ENCODE measurements at places on chromosomes 13 and 19.

DNA sequence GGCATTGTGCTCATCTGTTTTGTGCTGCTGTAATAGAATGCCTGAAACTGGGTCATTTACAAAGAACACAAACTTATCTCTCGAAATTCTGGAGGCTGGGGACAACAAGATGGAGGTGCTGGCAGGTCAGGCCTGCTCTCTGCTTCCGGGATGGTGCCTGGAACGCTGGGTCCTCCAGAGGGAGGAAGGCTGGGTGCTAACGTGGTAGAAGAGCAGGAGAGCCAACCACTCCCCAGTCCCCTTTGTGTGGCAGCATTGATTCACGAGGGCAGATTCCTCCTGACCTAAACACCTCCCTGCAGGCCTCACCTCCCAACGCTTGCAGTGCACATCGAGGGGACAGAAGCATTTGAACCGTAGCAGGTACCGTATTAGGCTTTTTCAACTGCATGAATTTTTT lies 34.1 kb upstream of the TFDP1 start:
- DNase-seq = no peak

- no peak for DNase-seq
These were observed 1379.9 kb downstream of the UQCRFS1 start for GRCh38 chr19:27833031-27833430.

- DNase-seq = peak; percentile 71
These were observed 8.6 kb downstream of the LTBP4 start for GRCh38 chr19:40609561-40610395.

DNA sequence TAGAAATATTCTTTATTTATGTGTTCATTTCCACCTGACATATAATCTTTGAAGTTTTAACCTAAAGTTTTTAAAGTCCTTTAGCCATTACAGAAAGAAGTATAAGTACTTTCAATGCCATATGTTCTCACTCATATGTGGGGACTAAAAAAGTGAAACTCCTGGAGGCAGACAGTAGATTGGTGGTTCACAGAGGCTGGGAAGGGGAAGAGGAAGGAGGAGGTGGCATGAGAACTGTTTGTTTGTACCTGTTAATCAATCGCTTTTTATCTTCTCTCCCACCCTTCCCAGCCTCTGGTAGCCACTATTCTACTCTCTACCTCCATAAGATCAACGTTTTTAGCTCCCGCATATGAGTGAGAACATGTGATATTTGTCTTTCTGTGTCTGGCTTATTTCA lies 131.1 kb downstream of the MYO16 start:
- DNase-seq = no peak

DNA sequence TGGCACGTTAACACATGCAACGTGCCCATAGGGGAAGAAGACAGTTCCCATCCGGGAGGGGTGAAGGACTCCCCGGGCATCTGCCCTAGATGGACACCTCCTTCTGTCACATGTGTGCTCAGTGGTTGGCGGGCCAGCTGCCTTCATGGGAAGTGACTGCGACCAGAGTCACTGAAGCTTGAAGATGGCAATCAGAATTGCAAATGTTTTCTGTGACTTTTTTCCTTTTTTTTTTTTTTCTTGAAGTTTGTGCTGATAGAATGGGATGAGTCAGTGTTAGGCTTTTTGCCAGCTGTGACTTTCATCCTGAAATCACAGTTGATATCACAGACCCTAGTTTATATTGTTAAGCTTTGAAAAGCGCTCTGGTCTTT lies 109.2 kb upstream of the MCF2L start:
- DNase-seq = no peak

DNA sequence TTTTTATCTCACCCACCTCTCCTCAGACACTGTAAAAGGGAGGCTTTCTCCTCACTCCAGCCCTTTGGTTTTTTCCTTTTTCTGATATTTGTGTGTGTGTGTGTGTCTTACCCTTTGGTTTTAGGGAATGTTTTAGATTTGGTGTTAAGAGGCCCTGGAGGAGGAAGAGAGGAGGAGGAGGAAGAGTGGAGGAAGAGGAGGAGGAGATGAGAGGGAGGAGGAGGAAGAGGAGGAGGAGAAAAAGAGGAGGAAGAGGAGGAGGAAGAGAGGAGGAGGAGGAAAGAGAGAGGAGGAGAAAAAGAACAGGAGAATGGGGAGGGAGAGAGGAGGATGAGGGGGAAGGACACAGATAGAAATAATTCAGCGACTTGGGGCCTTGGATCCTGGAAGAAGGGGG lies 10.5 kb downstream of the KLHL26 start:
- no peak for DNase-seq

DNA sequence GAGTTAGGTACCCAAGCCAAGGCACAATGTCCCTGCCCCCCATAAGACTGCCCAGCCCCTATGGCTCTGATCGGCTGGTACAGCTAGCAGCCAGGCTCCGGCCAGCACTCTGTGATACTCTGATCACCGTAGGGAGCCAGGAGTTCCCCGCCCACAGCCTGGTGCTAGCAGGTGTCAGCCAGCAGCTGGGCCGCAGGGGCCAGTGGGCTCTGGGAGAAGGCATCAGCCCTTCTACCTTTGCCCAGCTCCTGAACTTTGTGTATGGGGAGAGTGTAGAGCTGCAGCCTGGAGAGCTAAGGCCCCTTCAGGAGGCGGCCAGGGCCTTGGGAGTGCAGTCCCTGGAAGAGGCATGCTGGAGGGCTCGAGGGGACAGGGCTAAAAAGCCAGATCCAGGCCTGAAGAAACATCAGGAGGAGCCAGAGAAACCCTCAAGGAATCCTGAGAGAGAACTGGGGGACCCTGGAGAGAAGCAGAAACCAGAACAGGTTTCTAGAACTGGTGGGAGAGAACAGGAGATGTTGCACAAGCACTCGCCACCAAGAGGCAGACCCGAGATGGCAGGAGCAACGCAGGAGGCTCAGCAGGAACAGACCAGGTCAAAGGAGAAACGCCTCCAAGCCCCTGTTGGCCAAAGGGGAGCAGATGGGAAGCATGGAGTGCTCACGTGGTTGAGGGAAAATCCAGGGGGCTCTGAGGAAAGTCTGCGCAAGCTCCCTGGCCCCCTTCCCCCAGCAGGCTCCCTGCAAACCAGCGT lies 3.0 kb upstream of the KMT2B start:
- DNase-seq = no peak

- no peak for DNase-seq
These were observed 238.3 kb downstream of the TEX29 start for GRCh38 chr13:111558700-111559088.

DNA sequence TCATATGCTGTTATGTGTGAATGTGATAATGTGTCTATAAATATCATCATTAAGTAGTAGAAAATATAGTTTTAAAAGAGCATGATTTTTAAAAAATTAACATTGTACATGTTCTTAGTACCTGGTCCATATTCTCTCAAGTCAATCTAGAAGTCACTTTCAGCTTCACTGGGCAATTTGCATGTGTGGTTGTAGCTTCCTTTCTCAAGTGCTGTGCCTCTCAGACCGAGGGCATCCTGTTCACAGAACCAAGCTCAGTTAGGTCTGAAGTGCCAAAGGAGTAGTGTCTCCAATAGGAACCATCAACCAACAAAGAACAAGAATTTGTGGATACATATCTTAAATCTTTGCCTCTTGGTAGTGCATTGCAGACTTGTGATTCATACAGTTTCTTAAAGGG lies 541.8 kb upstream of the SLC10A2 start:
- DNase-seq = no peak

- no peak for DNase-seq
These were observed 32.2 kb upstream of the USP12 start for GRCh38 chr13:27203854-27204253.

DNA sequence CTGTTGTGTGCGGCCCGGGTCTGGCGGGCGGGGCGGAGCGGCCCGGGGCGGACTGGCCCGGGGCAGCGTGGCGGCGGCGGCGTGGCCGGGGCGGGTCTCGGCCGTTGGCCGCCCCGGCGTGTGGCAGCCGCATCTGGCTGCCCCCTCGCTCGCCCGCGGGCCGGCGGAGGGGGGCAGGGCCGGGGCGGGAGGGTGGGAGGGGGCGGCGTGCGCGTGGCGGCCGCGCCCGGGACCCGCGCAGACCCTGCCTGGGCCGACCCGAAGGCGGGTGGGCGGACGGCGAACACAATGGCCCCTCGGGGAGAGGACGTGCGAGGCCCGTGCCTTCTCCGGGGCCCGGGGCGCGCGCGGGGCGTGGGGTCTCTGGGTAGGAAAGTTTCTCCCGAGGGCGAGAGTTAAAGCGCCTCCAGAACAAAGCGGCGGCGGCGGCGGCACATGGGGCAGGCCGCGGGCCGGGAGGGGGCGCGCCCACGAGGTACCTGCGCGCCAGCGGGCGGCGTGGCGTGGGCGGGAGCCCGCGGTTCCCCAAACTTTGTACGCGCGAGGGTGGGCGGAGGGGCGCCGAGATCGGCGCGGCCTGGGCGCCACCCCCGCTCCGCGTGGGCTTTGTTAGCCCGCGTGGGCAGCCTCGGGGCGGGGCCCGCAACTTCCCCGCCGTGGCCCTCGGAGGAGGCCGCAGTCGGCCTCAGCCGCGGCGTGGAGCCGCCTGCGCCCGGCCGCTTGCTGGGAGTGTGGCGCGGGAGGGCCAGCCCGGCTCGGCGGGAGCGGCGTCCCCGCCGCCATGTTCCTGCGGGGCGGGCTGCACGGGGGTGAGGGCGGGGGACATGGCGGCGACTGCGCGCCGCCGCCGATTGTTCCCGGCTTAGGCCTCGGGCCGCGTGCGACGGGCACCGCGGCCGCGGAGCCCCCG lies 764 bp downstream of the MIR17HG start:
- peak; percentile 42 for DNase-seq

DNA sequence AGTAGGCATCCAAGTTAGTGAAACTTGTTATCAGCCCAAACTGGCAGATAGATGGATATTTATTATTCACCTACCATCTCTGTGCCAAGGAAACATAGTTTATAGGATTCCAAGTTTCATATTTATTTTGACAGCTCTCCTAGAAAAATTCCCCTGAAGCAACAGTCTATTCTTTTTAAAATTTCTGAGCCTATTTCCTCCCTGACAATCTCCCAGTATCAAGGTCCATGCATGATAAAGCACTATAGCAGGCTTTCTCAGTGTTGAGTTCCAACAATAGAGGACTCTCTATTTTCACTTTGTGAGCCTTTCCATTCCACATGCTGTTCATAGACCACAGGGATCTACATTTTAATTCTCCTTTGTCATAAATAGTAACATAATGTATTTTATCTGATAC lies 312.6 kb downstream of the SLITRK6 start:
- no peak for DNase-seq

GRCh38 chr13:66821551-66821950 lies 408.6 kb downstream of the PCDH9 start:
- no peak for DNase-seq

DNA sequence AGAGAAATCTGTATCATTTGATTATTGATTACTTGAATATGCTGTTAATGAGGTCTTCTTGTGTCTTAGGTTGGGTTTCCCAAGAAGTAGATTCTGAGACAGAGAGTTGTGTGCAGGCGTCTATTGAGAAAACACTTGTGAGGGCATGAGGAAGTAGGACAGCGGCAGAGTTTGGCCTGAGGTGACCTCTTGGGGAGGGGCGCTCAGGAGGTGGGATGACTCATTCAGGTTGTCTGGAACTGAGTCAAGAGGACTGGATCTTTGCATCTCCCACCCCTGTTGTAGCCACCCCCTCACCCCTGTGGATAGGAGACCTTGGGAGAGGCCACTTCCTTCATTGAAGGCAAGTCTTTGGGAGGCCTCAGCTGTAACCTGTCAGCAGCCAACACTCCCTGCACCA lies 35.2 kb upstream of the WDFY2 start:
- DNase-seq = no peak

DNA sequence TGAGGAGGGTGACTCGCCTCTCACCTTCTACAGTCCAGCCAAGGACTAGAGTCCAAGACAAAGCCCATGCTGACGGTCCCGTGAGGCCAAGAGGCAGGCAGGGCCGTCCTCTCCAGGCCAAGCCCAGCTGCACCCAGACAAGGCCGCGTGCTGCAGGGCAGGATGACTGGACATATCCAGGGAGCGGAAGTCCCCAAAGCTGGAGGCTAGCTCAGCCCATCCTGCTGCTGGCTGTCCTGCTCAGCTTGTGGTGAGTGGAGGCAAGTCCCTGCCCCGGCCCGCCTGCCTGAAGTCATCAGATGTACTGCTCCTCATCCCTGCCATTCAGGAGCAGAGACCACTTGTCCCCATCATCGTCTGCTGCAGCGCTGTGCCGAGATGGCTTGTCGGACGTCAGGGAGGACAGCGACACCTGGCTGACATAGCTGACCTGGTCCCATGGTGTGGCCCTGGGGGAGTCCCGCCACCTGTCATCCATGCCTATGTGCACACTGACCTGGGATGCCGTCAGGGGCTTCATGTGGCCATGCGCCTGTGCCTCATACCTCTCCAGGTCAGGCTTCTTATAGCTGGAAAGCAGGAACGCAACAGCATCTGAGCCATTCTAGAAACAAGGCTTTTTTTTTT lies 72.8 kb downstream of the CCDC70 start:
- no peak for DNase-seq

DNA sequence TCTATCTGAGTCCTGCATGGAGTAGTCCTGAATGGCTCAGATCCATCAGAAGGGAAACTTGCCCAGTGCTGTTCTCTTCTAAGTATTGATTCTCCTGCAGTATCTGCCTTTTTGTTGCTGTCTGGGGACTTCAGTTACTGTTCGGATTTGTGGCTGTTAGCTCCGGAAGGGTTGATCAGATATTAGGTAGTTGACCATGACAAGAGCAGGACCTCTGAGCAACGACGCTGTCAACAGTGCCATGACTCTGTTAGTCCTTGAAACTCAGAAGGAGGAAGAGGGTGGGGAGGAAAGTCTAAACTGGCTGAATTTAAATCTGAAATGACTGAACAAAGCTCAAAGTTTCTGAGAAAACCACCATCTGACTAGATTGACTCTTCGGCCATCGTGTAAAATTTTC lies 42.2 kb downstream of the CCNE1 start:
- DNase-seq = no peak

GRCh38 chr19:43316591-43317319 lies 36.7 kb upstream of the CD177 start:
- no peak for DNase-seq

GRCh38 chr19:35755550-35756376 lies 1.1 kb downstream of the HSPB6 start:
- DNase-seq = no peak

- no peak for DNase-seq
These were observed 7.1 kb downstream of the LILRB2 start for GRCh38 chr19:54273821-54274220.

- no peak for DNase-seq
These were observed 17.2 kb upstream of the JUND start for GRCh38 chr19:18298601-18299000.

DNA sequence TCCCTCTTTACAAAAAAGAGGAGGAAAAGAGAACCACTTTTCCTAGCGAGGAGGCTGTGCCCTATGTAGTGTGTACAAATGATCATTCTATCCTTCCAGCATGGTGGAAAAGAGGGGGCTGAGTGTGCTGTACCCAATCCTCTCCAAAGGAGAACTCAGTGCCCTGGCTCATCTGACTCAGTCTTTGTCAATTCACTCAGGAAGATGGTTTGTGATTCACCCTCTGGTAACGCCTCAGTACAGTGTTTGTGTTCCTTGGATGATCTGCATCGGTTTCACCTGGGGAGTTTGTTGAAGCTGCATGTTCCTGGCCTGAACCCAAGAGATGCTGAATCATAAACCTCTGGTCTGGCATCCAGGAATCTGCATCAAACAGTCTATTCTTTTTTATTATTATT lies 18.3 kb upstream of the ENOX1 start:
- DNase-seq = no peak

GRCh38 chr19:47510516-47511127 lies 4.2 kb downstream of the NAPA start:
- DNase-seq = no peak

- DNase-seq = no peak
These were observed 31.9 kb downstream of the SGCG start for GRCh38 chr13:23212671-23213070.
